ENCODE measurements at places on chromosomes 5 and 9.

DNA sequence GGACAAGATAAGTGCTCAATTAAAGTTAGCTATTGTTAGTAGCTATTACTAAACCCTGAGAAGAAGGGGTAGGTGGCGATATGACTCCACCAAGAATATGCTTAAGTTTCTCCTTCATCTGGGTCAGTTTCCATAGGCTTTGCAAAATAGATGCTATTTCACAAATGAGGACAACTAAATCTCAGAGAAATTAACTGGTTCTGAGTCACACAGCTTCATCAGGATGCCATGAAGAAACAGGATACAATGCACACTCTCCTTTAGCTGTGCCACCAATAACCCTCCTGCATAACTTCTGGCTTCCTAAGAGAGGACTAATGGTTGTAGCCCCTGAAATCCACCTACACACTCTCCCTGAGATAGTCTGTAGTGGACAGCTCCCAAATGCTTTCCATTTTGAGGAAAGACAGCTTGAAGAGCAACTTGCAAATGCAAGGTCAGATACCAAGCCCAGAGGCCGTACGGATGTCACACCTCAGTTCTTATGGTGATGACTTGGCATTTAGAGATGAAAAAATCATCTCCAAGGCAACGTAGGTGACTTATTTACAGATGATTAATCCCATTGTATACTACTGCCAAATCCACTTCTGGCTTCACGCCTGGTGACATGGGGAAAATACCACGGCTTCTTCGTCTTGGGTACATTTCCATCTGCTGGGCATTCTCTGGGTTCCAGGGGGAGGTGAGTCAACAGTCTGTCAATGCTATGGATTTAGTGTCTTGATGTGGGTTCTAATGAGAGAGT, 251.4 kb upstream of the IL12B start:
- no peak for DNase-seq

DNA sequence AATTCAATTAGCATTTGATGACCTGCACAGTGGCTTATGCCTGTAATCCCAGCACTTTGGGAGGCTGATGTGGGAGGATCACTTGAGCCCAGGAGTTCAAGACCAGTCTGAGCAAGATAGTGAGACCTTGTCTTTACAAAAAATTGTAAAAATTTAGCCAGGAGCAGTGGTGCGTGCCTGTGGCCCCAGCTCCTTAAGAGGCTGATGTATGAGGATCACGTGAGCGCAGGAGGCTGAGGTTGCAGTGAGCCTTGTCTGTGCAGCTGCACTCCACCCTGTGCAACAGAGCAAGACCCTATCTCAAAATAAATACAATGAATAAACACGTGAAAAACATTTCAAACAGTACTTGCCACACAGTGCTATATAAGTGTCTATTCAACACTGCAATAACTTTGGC, 4.2 kb downstream of the ABCA1 start:
- DNase-seq = no peak

DNA sequence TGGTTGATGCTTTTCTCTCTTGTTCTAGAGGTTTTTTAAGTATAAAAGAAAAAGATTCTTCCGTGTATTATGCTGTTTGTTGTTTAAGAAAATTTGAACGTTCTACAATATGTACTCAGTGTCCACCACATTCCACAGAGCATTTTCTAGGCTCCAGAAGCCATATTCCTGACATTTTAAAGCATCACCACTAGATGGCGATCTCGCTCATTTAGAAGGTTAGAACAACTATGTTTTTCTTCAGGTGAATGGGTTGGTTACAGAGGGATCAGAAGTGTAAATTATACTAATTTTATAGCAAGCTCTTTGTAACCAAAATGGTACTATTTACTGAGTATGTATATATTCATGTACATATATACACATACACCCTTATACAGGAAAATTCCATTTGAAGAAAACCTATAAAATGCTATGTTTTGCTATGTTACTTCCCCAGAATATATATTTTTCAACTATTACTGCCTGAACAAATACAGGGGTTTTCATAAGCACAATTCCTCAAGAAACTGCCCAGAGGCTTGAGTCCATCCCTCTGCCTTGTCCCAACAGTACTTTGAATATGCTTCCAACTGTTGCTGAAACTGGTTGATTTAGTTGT, 284.3 kb downstream of the CCDC171 start:
- no peak for DNase-seq

DNA sequence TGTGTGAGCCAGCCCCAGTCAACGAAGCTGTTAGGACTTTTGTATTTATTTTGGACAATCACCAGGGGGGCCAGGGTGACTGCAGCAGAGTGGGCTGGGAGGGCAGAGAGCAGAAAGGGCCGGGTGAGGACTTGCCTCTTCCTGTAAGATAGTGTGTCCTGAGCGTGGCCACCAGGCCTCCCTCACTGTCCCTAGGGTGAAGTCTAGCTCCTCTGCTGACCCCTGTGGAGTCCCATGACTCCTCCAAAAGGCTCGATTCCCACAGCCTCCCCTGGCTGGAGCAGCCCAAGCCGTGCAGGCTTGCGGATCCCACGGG, 147.8 kb downstream of the RXRA start:
- no peak for DNase-seq

DNA sequence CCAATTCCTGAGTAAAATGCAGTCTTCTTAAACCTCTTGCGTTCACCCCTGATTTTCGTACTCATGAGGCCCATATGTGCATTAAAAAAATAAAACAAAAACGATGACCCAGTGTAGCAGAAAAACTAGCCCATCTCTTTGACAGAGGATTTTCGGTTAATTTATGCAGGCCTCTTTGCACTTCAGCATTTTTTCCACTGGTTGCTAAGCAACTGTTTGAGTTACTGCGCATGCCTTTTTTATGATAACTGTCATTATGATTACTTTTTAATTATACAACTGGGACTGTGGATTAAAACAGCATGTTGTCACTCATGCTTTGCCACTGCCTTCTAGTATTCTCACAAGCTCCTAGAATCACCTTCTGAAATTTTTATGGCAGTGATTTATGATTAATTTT, 165.0 kb downstream of the SMARCA2 start:
- DNase-seq = no peak

DNA sequence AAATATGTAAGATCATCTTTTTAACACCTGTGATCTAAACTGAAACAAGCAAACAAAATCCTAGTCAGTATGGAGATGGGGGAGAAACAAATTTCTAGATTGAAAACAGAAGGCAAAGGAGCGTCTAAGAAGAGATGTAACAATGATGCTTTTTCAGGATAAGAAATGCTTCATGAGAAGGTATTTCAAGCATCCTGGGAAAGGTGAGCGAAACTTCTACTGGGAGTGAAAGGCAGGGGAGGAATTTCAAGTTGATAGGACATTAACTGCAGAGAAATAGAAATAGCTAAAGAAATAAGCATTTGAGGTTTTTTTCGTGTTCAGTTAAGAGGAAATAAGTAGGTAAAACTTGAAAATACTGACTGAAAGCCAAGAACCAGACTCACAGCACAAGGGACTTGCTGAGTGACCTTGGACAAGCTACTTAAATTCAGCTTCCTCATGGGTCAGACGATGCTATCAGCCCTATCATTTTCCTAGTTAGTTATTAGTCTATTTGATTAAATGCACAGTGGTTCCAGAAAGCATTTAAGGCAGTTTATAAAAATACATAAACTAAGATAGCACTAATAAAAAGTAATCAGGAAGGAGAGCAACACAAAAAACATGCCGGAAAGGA, 406.3 kb downstream of the PDE4D start:
- DNase-seq = no peak

- no peak for DNase-seq
These were observed 50.2 kb upstream of the TLX3 start for GRCh38 chr5:171258737-171259415.

DNA sequence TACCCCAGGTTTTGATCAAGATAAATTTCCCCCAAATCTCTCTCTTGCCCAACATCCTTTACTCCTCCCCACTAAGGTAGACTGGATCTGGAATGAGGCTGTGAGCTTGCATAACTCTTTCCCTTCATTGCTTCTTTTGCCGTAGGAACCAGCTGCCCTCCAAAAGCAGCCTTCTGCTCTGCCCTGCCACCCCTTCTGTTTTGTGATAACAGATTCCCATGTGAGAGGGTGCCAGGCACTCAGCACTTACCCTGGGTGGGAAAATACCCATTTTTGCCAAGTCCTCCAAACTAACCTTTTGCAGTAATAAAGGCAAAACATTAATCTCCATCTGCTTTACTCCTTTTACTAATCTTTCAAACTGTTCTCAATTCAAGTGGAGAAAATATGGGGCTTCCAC, 182.6 kb downstream of the ASTN2 start:
- no peak for DNase-seq

- no peak for DNase-seq
These were observed 8.5 kb downstream of the KDM3B start for GRCh38 chr5:138360941-138361452.

GRCh38 chr5:65020492-65020891, 251.8 kb downstream of the CWC27 start:
- no peak for DNase-seq

DNA sequence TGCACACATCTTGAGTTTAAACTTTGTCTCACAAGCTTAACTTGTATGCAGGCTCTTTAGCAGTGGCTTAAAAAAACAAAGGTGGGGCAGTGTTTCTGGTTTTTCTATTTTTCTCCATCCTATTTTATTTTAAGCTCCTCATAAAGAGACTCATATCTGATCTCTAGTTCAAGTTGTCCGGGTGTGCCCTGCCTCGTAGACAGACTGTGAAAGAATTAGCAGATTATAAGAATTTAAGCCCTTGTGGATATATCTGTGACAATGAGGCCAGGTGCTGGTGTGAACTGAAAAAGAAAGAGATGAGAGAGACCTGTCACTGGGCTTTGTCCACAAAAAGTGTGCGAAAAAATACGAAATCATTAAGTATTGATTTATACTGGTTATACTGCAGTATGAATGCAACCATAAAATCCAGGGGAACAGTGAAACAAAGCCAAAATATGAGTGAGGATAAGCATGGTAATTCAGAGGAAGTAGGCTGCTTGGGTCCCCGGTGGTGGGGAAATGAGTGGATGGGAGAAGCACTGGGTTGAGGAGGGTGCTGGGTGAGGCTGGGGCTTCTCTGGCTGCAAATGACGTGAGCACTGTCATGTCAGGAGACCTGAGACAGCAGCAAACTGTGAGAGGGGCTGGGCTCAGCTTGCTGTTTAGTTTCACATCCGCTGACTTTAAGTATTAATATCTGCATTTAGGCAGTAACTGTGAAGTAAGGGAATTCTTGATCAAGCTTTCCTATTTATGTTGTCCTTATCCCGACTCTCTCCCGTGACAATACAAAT, 179.7 kb upstream of the ANKRD55 start:
- no peak for DNase-seq

DNA sequence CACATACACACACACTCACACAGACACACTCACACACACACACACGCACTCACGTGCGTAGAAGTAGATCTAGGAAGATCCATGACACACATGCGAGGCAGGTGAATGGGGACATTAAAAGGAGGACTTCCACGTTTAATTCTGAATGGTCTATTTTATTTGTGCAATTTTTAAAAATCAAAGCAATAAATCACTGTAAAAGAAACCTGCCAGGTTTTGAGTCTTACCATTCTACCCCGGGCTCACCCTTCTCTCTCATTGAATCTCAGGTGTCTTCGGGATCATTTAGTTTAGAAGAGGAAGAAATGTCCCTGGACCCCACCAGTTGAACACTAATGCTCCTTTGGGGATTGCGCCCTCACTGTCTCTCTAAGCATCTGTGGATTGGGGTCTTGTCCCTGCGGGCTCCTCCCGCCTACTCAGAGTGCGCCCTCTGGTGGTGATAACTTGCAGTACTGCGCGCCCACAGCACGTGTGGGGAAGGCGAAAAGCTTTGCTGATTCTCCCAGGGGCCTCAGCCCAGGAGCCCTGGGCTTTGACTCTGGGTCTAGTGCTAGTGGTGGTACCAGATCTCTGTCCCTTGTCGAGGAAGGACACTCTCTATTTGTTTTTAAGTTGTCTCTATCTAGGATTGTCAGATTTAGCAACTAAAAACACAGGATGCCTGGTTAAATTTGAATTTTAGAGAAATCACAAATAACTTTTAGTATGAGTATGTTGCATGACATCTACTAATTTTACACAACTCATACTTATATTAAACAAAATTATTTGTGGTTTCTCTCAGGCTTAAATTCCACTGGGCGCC, 34.8 kb downstream of the BOD1 start:
- peak; percentile 49 for DNase-seq

DNA sequence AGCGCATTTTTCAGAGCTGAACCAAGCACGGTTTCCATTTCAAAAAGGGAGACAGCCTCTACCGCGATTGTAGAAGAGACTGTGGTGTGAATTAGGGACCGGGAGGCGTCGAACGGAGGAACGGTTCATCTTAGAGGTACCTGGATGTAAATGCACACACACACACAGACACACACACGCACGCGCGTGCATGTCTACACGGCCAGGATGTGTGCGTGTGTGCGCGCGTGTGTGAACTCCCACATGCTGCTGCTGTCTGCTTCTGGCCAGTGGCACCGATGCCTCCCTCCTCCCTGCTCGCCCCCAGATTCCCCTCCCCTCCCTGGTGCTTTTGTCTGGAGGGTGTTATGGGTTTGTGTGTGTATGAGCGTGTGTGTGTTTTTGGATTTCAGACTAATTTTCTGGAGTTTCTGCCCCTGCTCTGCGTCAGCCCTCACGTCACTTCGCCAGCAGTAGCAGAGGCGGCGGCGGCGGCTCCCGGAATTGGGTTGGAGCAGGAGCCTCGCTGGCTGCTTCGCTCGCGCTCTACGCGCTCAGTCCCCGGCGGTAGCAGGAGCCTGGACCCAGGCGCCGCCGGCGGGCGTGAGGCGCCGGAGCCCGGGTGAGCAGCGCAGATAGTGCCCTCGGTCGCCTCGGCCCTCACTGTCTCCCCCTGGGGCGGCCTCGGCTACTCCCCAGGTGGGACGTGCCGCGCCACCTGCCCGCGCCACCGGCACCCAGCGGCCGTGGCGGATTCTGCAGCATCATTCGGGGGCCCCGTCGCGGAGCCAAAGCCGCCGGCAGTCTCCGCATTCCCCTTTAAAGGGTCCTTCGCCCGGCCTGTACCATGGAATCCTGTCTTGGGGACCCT, at the start of gene NTRK2:
Gene NTRK2, plus strand, starts transcription at position 442 of the 850 bp plus-strand sequence. CDS start 1,020 bp downstream, outside the sequence.
- no peak for DNase-seq

GRCh38 chr5:72177538-72177937, 70.3 kb downstream of the MAP1B start:
- DNase-seq = no peak

- DNase-seq = no peak
These were observed 4.7 kb downstream of the PGGT1B start for GRCh38 chr5:115257981-115258380.

DNA sequence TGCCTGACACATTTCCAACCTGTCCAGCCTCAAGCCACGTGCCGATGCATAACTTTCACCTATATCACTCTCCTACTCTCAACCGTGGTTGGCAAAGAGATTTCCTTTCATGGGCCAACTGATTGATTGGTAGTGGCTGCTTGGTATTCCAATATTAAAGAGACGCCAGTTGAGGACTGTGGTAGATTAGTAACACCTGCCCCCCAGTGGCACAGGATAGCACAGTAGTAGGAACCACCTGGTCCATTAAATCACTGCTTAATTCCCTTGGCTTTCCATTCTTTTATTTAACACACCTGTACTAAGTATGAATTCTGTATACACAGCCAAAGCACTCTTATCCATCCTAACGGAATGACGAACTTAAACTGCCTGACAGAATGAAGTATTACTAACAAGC, 19.1 kb upstream of the FOXB2 start:
- DNase-seq = no peak

- no peak for DNase-seq
These were observed 241.8 kb downstream of the CACNA1B start for GRCh38 chr9:138119202-138120027.

- no peak for DNase-seq
These were observed 440.5 kb upstream of the SGCD start for GRCh38 chr5:155886311-155887031.
